DMS 273 treated with DMSO at 0.1 percent for 48 hours (cell line): ENCODE measurements at places on chromosomes 16 and 17.

DNA sequence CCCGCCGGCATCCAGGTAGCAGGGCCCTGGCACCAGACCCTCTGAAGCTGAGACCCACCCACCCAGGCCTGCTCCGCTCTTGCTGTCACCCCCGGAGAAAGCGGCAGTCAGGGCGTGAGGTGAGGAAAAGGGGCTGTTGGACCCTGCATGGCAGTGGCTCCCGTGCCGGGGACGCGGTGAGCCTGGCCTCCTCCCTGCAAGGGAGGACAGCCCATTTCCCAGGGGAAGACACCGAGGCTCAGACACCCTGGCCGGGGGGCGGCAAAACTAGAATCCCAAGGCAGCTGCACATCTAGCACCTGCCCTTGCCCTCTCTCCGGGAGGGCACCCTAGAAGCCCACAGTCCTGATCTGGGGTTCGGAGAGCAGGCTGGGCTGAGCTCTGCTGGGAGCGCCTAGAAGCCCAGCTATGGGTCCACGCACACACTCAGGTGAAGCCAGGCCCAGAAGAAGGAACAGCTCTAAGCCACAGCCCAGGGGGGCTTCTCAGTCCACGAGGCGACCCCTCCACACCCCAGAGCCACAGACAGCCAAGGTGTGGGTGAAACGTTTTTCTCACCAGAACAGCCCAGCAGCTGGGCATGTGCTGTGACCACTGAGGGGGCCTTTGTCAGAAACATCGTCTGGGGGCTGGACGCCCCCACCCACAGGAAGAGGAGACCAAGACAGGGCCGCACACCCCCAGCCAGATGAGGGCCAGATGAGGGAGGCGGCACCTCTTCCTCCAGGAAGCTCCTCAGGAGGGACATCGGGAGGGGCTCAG is 22.4 kb downstream of the SLC7A5 start:
- no peak for DNase-seq

DNA sequence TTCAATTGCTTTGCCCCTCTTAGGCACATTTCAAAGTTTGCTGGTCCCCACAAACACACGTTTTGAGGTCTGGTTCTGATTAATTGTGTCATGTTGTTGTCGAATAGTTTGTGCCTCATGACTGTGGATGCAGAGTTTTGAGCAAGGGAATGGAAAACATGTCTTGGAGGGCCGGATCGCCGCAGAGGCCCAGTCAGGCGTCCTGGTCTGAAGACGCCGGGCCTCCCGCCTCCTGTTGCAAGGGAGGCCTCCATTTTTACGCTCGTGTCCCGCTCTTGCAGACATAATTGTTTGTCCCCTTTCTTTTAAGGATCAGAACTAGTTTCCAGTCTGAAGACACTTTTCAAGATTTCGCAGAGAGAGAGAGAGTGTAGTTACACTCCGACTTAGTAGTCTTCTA is 3.2 kb downstream of the NTN1 start:
- no peak for DNase-seq

GRCh38 chr16:88285514-88285822 is 97.3 kb upstream of the ZNF469 start:
- no peak for DNase-seq

GRCh38 chr16:67396159-67397035 is 3.1 kb upstream of the TPPP3 start:
- DNase-seq = peak; percentile 75

DNA sequence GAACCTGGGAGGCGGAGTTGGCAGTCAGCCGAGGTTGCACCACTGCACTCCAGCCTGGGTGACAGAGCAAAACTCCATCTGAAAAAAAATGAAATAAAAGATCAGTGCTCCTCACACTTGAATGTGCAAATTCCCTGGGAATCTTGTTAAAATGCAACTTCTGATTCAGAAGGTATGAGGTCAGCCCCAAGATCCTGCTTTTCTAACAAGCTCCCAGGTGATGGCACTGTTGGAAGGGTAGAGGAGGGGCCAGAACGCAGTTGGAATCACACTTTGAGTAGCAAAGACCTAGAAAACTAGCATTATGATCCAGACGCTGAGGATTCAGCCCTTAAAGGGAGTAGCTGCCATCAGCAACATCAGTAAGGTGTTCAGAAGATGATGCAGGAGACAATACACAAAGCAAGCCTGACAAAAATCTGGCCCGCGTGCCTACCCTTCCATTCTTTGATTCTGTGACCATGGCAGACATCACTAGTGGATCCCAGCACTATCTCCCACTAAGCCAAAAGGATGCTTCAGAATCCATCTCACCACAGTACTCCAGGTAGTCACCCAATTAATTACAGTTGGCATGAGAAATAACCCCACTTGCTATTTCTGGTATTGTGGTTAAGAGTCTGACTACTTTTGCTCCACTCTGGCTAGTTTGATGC is 33.1 kb upstream of the MEIOC start:
- DNase-seq = no peak

GRCh38 chr17:81711814-81712467 is at the start of gene SLC25A10:
Gene SLC25A10 (plus strand): TSS chr17:81712284. CDS start chr17:81712427, 143 bp downstream.
- peak; percentile 54 for DNase-seq

GRCh38 chr17:36851250-36851649 is 86.0 kb upstream of the LHX1 start:
- no peak for DNase-seq

- no peak for DNase-seq
Measured at GRCh38 chr16:62392698-62393097, 356.5 kb upstream of the CDH8 start.

DNA sequence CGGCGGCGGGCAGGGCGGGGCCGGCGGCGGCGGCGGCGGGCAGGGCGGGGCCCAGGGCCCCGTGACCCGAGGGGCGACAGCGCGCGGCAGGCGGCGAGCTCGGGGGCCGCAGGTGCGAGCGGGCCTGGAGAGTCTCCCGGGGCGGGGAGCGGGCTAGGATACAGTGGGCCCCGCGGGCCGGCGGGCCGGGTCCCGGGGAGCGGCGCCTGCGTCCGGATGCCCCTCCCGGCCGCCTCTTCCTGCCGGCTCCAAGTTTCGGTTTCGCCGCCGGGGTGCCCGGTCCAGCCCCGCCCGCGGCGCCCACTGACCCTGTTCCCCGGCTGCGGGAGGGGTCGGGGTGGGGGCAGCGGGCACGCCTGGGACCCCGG is at the start of gene RNF213:
RNF213 (plus strand) TSS at position 62 of the 368 bp plus-strand sequence. CDS start 2,830 bp downstream, outside the sequence.
- no peak for DNase-seq

DNA sequence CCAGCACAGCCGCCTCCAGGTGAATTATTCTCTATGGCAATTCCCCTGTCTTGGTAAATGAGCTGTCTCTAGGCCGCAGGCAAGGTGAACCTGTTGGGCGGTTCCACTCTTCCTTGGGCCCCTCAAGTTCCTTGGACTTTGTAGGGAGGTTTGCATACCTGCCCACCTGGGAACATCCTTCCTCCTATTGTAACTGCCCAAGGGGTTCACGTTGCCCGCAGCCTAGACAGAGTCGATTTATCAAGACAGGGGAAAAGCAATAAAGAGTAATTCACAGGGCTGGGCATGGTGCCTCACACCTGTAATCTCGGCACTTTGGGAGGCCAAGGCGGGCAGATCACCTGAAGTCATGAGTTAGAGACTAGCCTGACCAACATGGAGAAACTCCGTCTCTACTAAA is 122.5 kb downstream of the KCNJ18 start:
- no peak for DNase-seq

DNA sequence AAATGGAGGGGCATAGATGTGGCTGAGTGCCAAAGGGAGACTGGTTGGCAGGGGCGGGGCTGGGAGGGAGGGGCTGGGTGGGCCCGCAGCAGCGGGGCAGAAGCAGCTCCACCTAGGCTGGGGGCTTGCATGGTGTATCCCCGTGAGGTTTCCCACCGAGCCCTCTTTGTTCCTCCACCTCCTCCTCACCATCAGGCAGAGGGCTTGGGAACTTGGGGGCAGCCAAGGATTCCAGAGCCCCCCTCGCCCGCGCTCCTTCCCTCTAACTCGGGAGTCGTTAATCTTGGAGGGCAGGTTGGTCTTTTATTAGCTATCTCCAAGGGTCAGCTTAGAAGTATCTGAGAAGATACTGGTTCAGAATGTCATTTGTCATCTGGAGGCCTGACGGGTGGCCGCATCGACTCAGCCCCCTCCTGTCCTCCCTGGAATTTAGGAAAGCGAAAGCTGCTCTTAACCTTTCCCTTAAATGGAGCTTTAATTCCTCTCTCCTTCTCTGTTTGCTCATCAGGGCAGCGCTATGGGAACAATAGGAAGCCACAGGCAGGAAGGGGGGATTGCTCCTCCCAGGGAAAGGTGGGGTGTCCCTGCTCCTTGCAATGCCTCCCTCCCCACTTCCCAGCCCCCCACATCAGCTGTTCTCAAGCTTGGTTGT is 274.3 kb upstream of the XYLT1 start:
- DNase-seq = no peak

GRCh38 chr17:14359163-14360020 is 58.5 kb downstream of the HS3ST3B1 start:
- DNase-seq = no peak

- DNase-seq = no peak
Measured at GRCh38 chr17:78774453-78774852, 7.6 kb downstream of the CYTH1 start.

DNA sequence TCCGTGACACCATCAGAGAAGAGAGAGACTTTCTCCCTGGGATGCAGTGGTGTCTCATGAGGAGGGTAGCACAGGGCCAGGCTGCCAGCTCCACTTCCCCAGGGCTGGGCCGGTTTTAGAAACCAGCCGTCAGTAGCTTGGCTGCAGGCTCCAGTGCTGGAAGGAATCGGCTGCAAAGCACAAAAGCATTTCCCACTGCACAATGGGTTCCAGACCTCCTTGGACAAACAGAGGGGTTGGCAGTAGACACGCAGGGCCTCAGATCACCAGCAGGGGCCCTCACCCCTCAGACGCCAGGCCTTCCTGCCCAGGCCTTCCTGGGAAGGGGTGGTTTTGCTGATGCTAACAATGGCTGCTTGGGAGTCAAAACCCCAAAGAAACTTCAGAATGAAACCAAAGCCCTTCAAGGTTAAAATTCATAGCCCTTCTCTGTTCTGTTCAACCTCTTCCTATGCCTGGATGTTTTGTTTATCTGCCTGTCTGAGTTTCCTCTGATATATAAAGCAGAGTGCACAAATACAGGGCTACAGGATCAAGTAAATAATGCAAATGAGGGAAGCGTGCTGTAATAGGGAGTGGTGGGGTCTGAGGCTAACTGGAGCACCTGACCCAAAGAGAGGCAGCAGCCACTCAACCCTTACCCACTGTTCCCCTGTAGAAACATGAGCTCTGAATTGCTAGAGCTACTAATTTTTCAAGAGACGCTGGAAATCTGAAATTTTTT is 26.2 kb downstream of the TEKT5 start:
- peak; percentile 17 for DNase-seq

GRCh38 chr17:66605541-66605940 is 229.4 kb upstream of the CACNG5 start:
- no peak for DNase-seq

GRCh38 chr17:49959183-49959935 is 9.6 kb upstream of the DLX4 start:
- DNase-seq = no peak

- DNase-seq = no peak
Measured at GRCh38 chr16:83542491-83542890, 265.3 kb upstream of the HSBP1 start.

- DNase-seq = no peak
Measured at GRCh38 chr17:45873728-45874127, 20.6 kb upstream of the MAPT start.

- DNase-seq = no peak
Measured at GRCh38 chr17:51528111-51528510, 267.8 kb downstream of the UTP18 start.

- no peak for DNase-seq
Measured at GRCh38 chr16:82793528-82794245, 166.9 kb downstream of the CDH13 start.

- no peak for DNase-seq
Measured at GRCh38 chr17:31389657-31390381, 1.7 kb upstream of the RAB11FIP4 start.
